ENCODE measurements at places on chromosomes 11 and 22. TPM values are rescaled to one million over a fixed set of nuclear protein-coding genes. Genes with fewer than 3 reads are reported as not detected.

OR8G5 gene
- not detected for total RNA-seq

APOL4 gene
- total RNA-seq, result not detected

SLC22A8 gene
- total RNA-seq, result not detected

GSC2 gene
- total RNA-seq, result 0.15 TPM

FZD4 gene
- total RNA-seq, result 1.3 TPM

HIPK3 gene
- 16.7 TPM for total RNA-seq

TMEM86A gene
- total RNA-seq, result 0.21 TPM

OR52I2 gene
- total RNA-seq, result not detected

PRAME gene
- 102 TPM for total RNA-seq

CNIH2 gene
- 2.4 TPM for total RNA-seq

CBLIF gene
- not detected for total RNA-seq

RASD2 gene
- total RNA-seq, result 0.80 TPM

IGHMBP2 gene
- 16.8 TPM for total RNA-seq

NTM gene
- not detected for total RNA-seq

CECR2 gene
- 0.05 TPM for total RNA-seq

APOL1 gene
- total RNA-seq, result 13.9 TPM

GRIK4 gene
- total RNA-seq, result not detected

TMEM45B gene
- not detected for total RNA-seq

MCHR1 gene
- not detected for total RNA-seq

ROBO4 gene
- total RNA-seq, result not detected

FAU gene
- total RNA-seq, result 1,065 TPM

ELF5 gene
- total RNA-seq, result not detected

FREY1 gene
- 0.96 TPM for total RNA-seq

PHF21A gene
- total RNA-seq, result 8.4 TPM

NUP98 gene
- 61.9 TPM for total RNA-seq

IL10RA gene
- total RNA-seq, result 0.07 TPM

RFPL1 gene
- total RNA-seq, result not detected

Measured in A549 treated with GW870086 at 1 μM for 4 hours (cell line).